Naive B cell (primary cell): ENCODE measurements at places on chromosomes 7 and 10. TPM values are rescaled to one million over a fixed set of nuclear protein-coding genes. Genes with fewer than 3 reads are reported as not detected.

Gene OR6B1
- polyA plus RNA-seq: not detected

Gene GRM3
- polyA plus RNA-seq: 0.06 TPM

Gene VSTM4
- not detected for polyA plus RNA-seq

Gene C10orf71
- polyA plus RNA-seq: not detected

Gene ACHE
- not detected for polyA plus RNA-seq

Gene PRPS1L1
- polyA plus RNA-seq: not detected

Gene GFRA1
- polyA plus RNA-seq: not detected

Gene DGKB
- polyA plus RNA-seq: not detected

Gene CPA2
- not detected for polyA plus RNA-seq

Gene SEMA3E
- not detected for polyA plus RNA-seq

DNA sequence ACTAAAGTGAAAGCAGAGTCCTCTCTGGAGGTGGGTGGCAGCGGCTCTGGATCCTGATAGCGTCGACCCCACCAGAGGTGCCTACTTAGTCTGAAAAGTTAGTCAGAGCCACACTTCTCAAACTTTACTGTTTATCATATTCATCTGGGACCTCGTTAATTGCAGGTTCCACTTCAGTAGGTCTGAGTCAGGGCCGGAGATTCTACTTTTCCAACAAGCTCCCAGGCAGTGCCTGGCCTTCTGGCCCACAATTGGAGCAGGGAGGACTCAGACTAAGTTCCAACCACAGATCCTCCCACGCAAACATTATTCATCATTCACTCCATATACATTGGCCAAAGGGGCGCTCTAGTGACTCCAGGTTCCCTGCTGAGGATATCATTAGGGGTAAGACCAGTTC is 78.1 kb downstream of the VSTM4 start:
- no peak for DNase-seq

DNA sequence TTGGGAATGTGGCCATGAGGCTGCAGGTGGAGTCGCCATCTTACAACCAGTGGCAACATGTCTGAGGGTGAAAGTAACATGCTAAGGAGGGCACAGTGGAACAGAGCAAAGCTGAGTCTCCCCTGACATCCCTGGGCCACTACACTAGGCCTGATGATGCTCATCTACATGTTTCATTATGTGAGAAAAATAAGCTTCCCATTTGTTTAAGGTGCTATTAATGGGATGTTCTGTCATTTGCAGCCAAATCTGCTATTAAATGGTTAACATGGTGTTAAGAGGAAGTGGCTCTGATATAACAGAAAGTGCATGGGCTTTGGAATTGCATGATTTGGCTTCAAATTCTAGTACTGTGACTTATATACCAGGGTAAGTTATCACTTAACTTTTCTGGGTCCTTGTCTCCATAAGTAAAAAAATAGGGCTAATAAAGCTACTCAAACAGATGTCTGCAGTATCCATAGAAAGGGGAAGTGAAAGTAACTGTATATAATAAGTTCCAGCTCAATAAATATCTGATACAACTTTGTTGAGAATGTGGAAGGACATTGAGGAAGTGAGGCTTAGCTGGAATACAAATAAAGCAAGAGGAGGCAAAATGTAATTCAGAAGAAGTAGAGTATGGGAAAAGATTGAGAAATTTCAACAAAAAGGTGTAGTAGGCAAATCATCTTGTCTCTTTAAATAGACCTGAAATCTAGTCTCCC is 158.9 kb downstream of the RTKN2 start:
- DNase-seq: peak; percentile 79

DNA sequence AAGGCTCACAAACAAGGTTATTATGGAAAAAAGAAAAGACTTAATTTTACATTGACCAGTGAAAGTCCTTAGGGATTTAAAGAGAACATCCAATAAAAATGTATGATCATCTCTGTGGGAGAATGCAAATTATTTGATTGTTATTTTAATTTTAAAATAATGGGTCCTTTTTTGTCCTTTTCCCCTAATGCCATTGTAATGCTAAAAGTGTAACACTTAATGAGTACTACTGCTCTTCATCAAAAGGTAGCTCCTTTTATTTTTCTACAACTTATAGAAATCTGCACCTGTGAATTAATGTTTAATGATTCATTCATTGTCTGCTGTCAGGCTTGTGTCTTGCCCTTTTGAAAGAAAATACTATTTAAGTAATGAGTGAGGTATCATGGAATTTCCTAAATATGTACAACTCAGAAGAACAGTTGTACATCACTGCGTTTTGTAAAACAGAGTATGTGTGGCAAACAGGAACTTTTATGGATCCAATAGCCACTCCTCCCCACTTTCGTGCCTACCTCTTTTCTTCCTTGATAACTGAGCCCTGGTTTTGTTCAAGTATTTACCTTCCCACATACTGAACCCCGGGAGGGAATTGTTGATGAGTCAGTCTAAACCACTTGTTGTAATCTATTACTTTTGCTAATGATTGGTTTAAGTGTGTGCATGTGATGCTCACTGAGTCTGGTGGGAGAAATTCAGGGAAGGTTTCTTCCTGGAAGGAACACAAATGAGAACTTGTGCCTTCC is 19.9 kb upstream of the TRUB1 start:
- no peak for DNase-seq

GRCh38 chr7:26368542-26368941 is 76.9 kb downstream of the SNX10 start:
- DNase-seq: no peak

GRCh38 chr7:6438427-6438826 is 9.3 kb downstream of the DAGLB start:
- no peak for DNase-seq

DNA sequence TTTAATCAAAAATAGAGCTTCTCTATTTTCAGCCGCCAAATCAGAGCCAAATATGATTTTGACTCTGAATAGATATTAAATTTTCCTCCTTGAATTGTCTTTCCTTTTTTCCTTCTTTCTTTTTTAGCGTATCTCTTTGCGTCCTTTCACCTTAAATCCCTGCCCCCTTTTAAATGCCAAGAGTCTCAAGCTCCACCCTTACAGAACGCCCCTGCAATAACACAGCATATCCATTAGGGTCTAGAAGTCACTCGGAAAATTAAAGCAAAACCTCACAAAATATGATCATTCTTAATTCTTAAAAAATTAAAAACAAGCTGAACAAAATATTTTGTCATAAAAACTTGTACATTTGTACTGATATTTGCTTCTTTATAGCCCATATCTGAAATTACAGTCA is 51.3 kb upstream of the GRM8 start:
- DNase-seq: no peak

GRCh38 chr7:1690359-1690958 is 20.4 kb downstream of the ELFN1 start:
- no peak for DNase-seq

DNA sequence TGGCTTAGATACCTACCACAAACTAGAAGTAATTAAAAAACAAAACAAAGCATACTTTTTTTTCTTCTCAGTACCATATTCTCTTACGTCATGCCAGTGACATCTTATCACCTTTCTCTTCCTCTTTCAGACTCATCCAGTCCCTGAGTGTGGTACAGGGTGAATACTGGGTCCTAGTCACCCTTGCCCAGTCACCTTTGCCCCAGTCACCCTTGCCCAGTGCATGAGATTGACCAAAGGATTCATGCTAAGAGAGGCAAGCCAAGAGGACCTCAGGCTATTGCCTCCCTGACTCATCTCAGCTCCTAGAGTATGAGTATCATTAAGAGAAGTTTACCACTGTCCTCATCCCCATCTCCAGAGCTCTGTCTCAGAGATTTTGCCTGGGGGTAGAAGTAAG is 10.0 kb upstream of the TSPAN12 start:
- DNase-seq: no peak

DNA sequence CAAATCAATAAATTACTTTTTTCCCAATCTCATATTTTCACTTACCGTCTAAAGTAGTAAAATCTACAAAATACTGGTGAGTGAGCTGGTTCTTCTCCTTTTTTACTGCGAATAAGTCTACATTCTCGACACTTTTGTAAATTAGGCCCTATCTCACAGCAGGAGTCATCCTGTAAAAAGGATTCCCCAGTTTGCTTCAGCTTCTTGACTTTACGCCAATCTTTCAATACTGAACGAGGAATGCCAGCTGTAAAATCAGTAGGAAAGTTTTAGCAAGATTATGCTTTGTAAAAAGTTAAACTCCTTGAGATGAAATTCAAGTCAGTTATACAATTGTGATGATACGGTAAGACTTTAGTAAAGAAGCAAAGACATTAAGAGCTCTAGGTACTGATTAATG is 67.3 kb downstream of the NRBF2 start:
- no peak for DNase-seq

DNA sequence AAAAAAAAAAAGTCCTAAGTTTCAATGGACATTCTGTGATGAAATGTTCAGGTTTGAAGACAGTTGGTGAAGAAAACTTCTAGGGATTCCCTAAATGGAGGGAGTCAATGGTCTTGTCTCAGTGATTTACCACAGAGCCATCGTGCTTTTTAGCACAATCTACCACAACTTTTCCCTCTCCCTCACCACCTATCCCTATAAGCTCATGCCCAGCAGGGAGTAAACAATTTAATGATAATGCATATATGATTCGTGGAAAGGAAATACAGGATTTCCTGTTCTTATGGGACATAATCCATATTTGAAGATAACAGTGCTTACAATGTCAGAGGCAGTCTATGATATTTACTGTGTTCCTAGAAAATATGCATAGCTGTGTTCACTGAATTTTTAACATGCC is 38.4 kb upstream of the CD36 start:
- no peak for DNase-seq

DNA sequence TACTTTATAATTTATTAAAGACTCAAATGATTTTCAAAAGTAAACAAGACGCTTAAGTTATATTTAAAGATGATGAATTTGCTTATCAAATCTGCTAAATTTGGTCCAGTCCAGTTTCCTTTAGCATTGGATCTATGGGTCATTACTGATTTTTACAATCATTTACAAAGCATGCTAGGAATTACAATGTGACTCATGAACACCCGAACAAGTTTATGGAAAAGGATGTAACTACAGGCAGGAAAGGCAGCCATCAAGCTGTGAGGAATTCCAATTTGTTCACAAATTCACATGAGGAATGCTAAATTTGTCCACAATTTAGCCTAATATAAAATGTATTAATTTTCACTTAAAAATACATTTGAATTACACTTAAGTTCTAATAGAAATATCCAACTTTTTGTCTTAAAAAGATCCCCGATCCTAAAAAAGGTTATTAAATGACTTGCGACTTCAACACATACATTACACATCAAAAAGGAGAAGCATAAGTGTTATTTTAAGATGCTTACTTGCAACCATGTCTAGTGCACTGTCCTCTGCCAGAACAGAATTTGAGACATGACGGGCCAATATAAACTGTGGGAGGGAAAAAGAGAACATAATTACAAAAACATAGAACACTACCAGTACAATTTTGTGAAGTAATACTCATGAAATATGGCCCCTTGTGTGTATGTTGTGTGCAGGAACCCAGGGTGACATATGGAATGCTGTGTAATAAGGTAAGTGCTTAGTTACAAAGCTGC is 194.2 kb upstream of the SLC26A5 start:
- no peak for DNase-seq

- no peak for DNase-seq
Measured at GRCh38 chr10:119658274-119658673, 7.1 kb downstream of the BAG3 start.

DNA sequence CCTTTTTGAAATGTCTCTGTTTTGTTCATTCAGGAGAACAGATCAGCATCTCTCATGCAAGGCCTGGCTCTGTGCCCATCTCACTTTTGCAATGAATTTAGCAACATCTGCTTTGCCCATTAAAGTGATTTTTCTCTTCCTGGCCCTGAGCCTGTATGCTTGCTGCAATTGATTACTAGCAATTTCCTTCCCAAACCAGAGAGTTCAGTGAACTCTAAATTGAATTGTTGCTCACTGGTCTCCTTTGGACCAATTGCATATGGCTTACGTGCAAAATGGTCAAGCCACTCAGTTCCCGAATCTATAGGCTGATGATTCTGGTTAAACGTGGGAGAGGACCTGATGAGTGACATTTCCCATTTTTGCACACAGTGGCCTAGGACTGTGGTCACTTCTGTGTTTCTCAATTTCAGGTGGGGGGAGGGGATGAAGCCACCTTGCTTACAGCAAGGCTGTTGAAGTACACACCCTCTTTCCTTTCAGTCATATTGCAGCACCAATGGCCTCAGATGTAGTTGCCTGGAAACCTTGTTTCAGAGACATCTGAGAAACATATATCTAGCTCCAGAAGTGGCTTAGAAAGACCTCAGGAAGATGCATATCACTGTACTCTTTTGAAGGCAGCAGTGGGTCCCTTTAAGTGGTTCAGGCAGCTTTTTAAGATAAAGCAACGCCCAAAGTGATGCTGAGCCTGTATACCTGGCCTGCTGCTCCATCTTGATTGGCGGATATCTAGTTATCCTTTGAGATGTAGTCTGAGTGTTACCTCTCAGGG is 201.4 kb downstream of the PTEN start:
- DNase-seq: no peak

GRCh38 chr10:128286762-128287500 is 160.7 kb upstream of the MKI67 start:
- DNase-seq: no peak

DNA sequence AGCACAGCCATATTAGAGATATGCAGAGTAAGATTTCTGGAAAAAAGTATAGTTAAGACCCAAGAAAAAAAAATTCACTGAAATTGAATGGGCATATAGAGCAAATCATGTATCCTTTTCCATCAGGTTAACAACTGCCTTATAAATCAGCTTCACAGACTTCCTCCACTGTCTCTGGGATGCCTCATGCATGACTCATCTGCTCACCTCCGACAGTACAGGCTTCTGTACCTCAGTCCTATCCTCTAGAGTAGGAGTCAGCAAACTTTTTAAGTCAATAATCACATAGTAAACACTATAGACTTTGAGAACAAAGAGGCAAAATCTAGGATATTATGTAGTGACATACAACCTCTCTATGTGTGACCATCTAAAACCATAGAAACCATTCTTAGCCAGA is 211.6 kb upstream of the SP8 start:
- DNase-seq: no peak

- DNase-seq: no peak
Measured at GRCh38 chr10:21060626-21061025, 163.5 kb upstream of the NEBL start.

GRCh38 chr7:138465046-138465445 is 5.0 kb downstream of the TRIM24 start:
- DNase-seq: no peak
